NB4 (cell line): ENCODE measurements at places on chromosomes 12 and 14.

GRCh38 chr12:77510985-77511384 is 319.7 kb upstream of the NAV3 start:
- no peak for DNase-seq

DNA sequence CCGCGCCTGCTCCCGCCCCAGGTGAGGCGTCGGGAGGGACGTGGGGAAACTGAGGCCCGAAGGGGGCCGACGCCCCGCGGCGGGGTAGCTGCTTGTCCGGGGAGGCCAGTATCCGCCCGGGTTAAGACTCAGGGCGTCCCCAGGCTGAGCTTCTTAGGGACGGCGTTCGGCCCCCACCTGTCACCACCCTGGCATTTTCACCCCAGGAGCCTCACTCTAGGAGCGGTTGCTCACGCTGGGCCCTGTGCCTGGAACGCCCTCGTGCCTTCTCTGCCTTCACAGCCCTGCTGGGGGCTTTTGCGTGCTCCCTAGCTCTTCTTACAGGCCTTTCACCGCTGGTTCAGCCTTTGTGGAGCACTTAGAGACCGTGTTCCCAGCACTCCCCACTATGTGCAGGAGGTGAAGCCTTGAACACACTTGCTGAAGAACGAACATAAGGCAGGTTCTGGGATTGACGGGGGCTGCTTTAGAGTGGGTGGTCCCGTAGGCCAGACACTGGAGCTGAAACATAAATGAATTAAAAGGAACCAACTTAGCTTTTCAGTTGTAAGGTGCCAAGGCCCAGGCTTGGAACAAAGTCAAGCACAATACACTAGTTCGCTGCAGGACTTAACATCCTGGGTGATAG is 601 bp downstream of the ZNF839 start:
- peak; percentile 57 for DNase-seq

GRCh38 chr14:60381909-60382308 is 104.0 kb downstream of the C14orf39 start:
- DNase-seq: no peak

DNA sequence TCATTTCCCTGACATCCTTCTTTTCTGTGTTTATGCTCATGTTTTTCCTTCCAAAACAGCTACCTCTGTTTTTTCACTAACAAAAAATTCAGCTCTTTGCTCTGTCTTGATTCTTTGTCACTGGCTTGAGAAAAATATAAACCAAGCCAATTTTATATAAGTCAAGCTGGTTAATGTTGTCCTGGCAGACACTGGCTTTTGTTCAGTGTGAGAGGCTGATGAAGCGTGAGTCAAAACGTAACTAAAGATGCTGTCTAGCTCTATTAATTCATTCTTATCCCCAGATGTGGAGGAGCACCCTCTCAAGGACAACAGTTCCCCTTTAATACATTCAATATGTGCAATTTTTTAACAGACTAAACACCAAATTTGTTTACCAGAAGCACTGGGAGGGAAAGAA is 15.8 kb downstream of the TSPAN8 start:
- no peak for DNase-seq

DNA sequence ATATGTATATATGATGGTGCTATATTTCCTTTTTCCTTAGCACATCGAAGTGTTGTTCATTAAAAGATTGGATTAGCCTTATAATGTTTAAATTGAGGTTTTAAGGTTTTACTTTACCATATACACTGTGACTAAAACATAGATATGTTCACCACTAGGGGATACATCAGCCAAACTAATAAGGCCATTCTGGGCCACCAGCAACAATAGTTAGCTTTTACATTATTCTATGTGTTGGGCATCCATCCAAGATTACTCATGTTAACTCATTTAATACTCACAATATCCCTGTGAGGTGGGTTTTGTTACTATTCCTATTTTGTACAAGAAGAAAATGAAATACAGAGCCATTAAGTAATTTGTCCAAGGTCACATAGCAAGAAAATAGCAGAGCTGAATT is 202.6 kb upstream of the AVPR1A start:
- no peak for DNase-seq

DNA sequence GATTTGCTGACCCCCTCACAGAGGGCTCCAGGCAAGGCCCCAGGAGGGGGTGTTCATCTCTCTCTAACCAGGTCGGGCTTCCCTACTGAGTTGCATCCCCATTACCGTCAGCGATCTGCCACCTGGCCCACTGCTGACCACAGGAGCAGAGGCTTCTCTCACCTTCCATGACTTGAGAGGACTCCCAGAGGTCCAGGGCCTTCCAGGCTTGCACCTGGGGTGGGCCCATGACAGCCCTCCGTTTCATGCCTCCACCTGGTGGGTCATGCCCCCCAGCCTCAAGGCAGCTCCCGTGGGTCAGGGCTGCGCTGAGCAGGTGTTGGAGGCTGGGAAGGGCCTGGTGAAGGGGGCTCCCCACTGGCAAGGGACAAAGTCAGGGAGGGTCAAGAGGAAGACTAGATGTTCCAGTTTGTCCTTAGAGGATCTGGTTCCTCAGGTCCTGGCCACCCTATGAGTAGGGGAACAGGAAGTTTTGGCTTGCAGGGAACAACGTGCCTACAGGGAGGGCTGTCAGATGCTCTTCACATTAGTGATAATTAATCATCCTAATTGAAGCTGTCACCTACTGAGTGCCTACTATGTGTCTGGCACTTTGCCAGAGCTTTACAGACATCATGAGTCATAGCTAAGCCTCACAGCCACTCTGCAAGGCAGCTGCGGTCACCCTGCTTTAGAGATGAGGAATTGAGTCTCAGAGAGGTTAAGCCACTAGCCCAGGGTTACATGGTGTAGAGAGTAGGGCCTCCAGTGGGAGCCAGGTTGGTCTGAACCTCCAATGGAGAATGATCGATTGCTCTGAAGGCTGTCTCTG is 13.8 kb downstream of the NFKBIA start:
- DNase-seq: no peak

GRCh38 chr14:22588526-22589095 is 413 bp downstream of the DAD1 start:
- peak; percentile 11 for DNase-seq
